ENCODE measurements at places on chromosomes 5 and 9. TPM values are rescaled to one million over a fixed set of nuclear protein-coding genes. Genes with fewer than 3 reads are reported as not detected.
A peak's percentile ranks its signal among the peaks of the same experiment; 100 is the strongest.

ZFP37 gene
- 0.30 TPM for total RNA-seq

PRSS3 gene
- not detected for total RNA-seq

PDGFRB gene
- total RNA-seq: 0.46 TPM

DNA sequence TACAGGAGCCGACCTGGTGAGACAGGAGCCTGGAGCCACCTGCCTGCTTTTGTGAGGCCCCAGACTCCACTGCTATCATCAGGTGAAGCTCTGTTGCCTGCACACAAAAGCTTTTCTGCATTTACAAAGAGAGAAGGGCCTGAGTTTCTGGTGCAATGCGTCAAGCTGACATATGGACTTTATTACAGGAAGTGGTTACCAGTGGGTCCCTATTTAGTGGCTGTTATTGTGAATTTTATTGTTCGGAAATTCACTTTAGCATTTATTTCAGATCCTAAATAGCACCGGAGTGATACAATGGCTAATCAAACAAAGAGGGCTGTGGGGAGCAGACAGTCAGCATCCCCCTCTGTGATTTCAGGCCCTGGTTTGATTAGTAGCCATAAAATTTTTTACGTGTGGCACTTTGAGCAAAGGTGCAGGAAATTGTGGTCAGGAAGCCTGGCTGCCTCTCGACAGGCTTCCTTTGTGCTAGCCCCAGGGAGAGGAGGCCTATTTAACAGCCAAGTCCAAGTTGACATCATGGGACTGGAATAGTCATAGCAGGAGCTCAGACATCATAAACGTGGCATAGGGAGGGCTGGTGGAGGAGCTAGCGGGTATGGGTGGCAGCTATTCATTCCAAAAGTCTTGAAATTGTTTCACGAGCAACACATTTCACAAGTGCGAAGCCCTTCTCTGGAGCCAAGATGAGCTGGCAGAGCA lies 8.4 kb downstream of the TGFBI start:
- no peak overlapping the region for H3K4me3 ChIP-seq
- H3K27me3 ChIP-seq: peaks cover 8% of the 10 kb centered on the region
- DNase-seq: peak; percentile 15
- H3K36me3 ChIP-seq: no peaks in the 10 kb centered on the region

DNA sequence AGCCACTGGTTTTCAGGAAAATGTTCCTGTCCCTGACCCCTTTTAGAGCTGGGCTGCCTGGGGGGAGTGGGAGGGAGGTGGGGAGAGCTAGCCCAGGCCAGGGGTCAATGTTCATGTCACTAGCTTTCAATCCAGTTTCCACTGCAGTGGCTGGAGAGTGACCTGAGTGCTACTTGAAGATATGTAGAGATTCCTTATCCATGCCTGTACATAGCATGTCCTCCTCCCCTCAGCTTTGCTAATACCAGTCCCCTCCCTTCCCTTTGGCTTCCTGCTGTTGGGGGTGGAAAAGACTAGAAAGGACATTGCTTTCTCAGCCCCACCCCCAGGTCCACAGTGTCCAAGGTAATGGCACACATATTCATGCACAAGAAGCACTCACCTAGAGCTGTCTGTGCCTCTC lies 7.8 kb downstream of the DNAJB5 start:
- H3K4me1 ChIP-seq: peaks cover 45% of the 10 kb centered on the region
- no peak for DNase-seq
- no peak overlapping the region for H3K4me3 ChIP-seq
- peak overlapping the region; percentile 52 for H3K27ac ChIP-seq
- no peaks in the 10 kb centered on the region for H3K27me3 ChIP-seq
- H3K36me3 ChIP-seq: peaks cover 10% of the 10 kb centered on the region

- no peak overlapping the region for H3K27ac ChIP-seq
- no peaks in the 10 kb centered on the region for H3K36me3 ChIP-seq
- H3K4me1 ChIP-seq: peaks cover 13% of the 10 kb centered on the region
- H3K27me3 ChIP-seq: peaks cover 13% of the 10 kb centered on the region
Measured at GRCh38 chr5:113320273-113320780, 114.5 kb downstream of the TSSK1B start.

GRCh38 chr9:120532891-120533290 lies 47.1 kb downstream of the CDK5RAP2 start:
- peaks cover 15% of the 10 kb centered on the region for H3K4me1 ChIP-seq
- H3K36me3 ChIP-seq: peaks cover 78% of the 10 kb centered on the region
- no peak overlapping the region for H3K27ac ChIP-seq
- DNase-seq: no peak
- no peaks in the 10 kb centered on the region for H3K27me3 ChIP-seq

WDR38 gene
- total RNA-seq: not detected

DNA sequence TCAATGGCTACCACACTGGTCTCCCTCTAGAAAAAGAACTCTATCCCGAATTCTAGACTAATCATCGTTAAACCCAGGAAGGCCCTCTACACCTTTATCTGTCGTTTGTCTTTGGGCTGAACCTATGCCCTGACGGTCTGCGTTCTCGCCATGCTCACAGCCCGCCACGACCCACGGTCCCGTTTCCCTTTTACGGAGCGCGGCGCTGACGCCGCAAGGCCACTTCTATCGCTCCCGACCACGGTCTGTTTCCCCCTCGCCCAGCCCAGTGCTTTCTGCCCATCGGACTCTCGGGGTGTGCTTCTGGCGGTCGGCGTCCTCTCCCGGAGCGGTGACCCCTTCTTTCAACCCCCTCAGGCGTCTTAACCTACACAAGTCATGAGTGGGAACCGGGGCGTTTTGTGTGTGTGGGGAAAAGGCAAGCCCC lies 974 bp downstream of the C9orf40 start:
- peak overlapping the region; percentile 87 for H3K27ac ChIP-seq
- H3K4me3 ChIP-seq: peak overlapping the region; percentile 93
- no peaks in the 10 kb centered on the region for H3K27me3 ChIP-seq
- peak; percentile 40 for DNase-seq

DNA sequence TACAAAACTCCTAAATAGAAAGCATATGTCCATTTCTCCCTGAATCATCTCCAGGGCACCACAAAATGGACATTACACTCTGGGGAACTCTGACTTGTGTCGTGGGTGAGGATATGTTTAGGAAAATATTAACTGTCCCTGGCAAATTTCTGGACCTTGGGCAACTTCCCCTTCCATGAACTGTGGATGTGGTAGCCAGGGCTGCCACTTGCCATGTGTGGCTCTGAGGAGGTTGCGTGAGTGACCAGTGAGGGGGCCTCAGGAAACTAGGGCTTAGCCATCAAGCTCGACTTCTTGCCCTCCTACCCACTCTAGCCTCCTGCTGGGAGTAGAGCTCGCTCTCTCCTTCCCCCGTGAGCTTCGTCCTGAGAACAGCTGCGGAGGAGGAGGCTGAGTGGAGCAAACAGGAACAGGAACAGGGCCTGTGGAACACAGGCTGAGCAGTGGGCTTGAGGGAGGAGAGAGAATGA lies 13.8 kb upstream of the STC2 start:
- no peaks in the 10 kb centered on the region for H3K36me3 ChIP-seq
- no peak for DNase-seq

DNA sequence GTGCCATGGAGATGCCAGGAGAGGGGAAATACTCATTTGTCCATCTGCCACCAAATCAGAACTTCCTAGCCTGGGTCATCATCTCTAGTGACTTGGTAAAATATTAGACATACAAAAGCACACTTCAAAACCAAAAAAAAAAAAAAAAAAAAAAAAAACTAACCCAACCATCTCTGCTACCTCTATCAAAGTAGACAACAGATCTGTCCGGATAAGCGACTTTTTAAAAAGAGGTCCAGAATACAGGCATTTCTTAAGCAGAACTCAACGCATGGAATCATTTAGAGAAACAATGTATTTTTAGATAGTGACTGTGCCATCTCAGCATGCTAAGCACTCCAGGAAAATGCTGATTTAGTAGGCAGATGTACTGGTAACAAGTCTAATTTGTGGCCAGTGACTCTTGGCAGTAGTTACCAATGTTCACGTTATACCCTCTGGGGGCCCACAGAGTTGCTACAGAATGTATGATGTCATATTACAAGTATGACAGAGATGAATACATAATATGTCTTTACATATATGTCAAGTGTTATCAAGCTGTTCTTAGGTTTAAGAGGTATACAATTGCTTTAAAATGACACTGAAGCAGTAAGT lies 107.8 kb downstream of the SMIM23 start:
- H3K27ac ChIP-seq: no peak overlapping the region
- no peak overlapping the region for H3K4me3 ChIP-seq
- no peak for DNase-seq
- H3K4me1 ChIP-seq: peaks cover 10% of the 10 kb centered on the region
- no peaks in the 10 kb centered on the region for H3K27me3 ChIP-seq

Data from activated T-helper 2 cell treated with anti-CD3 and anti-CD28 coated beads, Interferon-gamma antibody, Interleukin-2, Interleukin-4, amounts not matched to agents 10 μg/mL and 5 μg/mL and 100 μg/mL, durations not matched to agents 14 hours and 24 hours and 36 hours (primary cell).